ENCODE measurements at places on chromosomes 12 and 14.

DNA sequence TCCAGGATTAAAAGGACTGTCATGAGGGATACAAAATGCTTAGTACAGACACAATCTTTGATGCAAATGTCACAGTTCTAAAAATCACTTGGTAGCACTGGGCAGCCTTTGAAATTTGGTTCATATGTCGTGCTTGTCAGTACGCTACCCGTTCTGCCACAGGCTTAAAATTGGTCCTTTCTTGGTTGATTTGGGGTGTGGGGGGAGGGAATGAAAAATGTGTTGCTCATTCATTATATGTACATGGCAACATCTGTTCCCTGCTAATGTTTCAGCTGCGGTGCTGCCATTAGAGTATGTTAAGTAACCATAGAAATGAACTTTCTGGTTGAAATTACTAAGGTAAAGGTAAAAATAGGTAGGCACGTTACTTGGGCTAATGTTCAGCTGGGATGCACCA is 155.4 kb upstream of the ARHGAP5 start:
- no peak for DNase-seq

- no peak for DNase-seq
Measured at GRCh38 chr12:96710127-96710745, 196.8 kb upstream of the NEDD1 start.

GRCh38 chr12:110371408-110372055 is 32.0 kb downstream of the ANAPC7 start:
- DNase-seq: no peak

GRCh38 chr14:84361476-84361875 is 1168.5 kb upstream of the FLRT2 start:
- no peak for DNase-seq

DNA sequence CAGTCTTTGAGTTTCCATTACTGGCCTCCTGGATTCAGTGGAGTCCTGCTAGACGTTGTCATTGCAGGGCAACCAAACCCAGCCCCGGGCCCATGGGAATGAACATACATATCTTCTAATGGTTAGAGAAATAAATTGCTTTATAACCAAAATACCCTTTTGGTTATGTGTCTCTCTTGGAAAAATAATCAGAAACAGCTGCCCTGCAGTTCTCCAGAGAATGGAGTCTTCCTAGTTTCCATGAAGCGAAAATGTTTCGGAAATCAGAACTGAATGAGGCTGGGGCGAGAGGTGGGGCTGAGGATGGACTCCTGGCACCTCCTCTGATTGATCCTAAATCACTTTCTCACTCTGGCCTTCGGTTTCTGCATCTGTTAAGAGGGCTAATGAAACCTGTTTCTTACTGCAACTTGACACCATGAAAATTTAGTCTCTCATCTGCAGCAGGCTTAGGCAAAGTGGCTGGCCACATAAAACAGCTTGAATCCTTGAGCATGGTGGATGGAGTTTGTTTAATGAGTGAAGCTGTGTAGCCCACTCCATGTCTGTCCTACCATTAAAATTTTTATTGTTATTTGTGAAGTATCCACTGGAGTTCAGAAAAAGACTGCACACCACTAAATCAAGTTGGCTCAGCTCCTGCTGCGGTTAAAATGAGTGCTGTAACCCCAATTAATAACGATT is 198.9 kb downstream of the CACNA1C start:
- DNase-seq: no peak

DNA sequence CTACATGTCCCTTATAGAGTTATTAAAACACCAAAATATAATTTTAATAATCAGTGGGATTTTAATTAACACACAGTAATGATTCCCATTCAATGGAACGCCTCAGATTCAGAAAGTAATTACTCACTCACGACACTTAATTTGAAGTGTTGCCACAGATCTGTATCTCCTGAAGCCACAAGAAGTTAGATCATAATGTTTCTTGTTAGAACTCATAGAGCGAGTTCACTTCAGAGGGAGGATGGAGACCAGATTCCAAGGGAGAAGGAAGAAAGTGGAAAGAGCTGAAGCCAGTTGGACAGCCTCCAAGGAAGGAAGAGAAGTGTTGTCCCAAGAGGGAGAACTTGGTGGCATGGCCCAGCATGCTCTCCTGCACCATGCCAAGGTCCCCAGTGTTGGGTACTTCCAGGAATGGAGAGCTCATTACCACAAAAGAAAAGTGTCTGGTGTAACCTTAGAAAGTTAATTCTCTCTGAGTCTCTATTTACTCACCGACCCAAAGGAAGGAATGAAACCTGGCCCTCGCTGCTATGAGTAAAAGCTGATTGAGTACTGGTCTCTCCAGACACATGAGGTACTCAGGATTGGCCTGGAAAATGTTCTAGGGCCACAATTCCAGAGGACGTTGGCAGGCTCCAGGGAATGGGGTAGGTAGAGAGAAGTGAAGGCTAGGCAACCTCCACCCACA is 305.4 kb downstream of the BCL11B start:
- DNase-seq: no peak

GRCh38 chr12:115423546-115423987 is 739.6 kb upstream of the TBX3 start:
- no peak for DNase-seq

GRCh38 chr14:30264161-30264560 is 294.8 kb upstream of the G2E3 start:
- no peak for DNase-seq
